SK-N-SH treated with all-trans-retinoic acid at 6 μM for 48 hours (cell line): ENCODE measurements at places on chromosomes 7 and 10.

DNA sequence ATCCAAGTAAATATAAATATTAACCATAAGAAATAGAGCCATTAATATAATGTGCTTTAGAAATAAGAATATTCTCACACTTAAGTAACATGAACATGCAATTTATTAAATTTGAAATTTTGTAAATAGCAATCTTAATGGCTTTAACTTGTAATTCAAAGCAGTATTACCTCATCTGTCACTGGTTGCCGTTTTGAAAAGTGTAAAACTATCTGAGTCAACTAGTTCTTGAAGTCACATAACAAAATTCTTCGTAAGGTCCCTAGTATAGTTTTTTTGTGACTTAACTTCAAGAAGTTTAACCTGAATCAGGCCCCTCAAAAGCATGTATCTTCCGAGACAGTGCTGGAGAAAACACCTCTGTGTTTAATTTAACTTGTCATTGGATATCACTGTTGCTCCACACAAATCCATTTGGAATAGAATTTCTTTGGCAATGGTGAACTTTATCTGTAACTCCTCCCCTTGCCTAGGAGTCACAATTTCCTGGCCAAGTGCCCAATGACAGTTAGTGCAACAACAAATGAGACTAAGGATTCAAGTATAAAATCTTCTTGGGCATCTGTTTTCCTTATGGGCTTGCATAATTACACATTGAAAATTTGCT lies 47.1 kb downstream of the NT5C2 start:
- peak; percentile 64 for ATAC-seq

DNA sequence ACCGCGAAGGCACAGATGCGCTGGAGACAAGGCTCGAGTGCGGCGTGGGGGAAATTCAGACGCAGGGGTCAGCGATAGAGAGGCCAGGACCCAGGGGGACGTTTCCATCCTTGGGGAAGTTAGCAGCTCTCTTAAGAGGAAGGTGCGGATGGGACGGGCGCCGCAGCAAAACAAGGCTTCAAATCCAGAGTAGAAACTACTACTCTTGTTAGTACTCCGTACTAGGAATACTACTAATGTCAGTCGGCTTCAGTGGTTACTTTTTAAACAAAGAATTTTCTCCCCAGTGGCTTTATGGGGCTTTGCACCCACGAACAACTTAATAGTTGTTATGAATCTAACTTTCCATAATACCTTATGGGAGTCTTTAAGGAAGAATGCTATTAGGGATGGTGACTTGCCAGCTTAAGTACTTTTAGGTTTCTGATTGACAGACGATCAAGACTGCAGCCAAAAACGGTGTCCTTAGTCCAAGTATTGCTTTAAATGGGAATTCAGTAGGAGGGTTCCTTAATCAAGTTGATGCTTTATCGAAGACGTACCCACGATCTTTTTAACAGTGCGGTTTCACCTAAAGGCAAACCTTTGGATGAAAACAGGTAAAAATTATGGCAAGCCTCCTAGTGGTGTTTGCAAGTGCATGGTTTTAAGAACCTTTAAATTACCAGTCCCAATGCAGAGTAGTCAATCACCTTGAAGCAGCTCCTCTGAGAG lies 812 bp upstream of the IDE start:
- peak; percentile 47 for ATAC-seq

- peak; percentile 68 for ATAC-seq
Measured at GRCh38 chr10:33901166-33901565, 566.7 kb upstream of the NRP1 start.

DNA sequence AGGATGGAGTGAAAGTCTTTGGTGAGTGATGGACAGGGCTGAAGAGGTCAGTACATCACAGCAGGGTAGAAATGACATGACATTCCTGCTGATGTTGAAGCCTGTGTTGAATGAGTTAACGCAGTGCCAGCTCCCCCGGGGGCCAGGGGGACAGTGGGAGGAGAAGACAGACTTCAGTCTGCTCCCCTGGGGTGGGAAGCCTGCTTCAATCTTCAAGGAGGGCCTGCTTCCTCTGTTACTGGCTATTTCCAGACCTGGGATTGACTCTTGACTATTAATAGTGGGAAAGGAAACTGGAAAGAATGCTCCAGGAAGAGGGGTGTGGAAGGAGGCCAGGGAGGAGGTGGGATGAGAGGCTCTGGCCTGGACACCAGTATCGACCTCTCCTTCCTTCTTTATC lies 27.2 kb downstream of the PODXL start:
- ATAC-seq = no peak; the same call in 2 of the 3 replicates

DNA sequence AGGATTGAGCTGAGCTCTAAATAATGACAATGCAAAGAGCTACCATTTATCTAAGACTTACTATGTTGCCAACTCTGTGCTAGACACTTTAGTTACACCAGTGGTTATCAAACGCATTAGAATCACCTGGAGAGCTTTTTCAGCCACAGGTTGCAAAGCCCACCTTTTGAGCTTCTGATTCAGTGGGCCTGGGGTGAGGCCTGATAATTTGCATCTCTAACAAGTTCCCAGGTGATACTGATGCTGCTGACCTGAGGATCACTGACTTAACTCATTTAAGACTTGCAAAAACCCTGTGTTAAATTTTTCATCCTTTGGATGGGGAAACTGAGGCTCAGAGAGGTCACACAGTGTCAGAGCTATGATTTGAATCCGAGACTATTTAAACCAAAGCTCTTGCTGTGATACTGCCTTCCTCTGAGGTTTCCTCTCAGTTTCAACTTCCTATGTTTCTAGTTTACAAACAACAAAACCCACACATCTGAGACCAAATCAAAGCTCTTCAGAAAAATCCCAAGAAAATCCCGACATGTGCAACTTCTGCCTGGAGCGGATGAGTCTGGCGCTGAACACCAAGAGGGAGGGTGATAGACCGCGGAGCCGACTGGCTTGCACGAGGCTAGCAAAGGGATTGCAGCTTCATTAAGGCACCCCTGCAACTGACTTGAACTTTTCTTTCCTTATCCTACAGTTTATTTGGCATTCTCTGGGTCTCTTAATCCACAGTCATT lies 124.9 kb downstream of the CYP26A1 start:
- ATAC-seq = no peak

DNA sequence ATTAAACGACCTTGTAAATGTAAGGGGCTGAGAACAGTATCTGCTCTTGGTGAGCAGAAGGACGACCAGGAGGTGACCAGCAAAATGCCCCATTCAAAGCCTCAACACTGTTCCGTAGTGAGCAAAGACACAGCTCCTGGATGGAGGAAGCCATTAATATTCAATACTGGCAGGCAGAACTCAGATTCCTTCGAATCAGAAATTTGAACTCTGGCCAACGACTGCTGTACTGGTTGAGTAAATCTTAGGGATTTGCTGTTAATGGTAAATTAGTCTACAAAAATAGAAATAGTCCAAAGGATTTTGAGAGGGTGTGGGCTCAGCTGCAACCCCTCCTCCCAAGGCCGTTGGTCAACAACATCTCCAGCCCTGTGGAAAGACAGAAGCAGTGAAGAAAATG lies 130.5 kb upstream of the PFKP start:
- ATAC-seq = peak; percentile 52
